ENCODE measurements at places on chromosomes 12 and 14.
A peak's percentile ranks its signal among the peaks of the same experiment; 100 is the strongest.

- DNase-seq: peak; percentile 24
These were observed 86.5 kb upstream of the CEP83 start for GRCh38 chr12:94545935-94546771.

GRCh38 chr14:102774391-102775153 lies 2.7 kb upstream of the TRAF3 start:
- DNase-seq: peak; percentile 71

- DNase-seq: peak; percentile 35
These were observed 34.9 kb upstream of the CERS5 start for GRCh38 chr12:50201987-50202521.

DNA sequence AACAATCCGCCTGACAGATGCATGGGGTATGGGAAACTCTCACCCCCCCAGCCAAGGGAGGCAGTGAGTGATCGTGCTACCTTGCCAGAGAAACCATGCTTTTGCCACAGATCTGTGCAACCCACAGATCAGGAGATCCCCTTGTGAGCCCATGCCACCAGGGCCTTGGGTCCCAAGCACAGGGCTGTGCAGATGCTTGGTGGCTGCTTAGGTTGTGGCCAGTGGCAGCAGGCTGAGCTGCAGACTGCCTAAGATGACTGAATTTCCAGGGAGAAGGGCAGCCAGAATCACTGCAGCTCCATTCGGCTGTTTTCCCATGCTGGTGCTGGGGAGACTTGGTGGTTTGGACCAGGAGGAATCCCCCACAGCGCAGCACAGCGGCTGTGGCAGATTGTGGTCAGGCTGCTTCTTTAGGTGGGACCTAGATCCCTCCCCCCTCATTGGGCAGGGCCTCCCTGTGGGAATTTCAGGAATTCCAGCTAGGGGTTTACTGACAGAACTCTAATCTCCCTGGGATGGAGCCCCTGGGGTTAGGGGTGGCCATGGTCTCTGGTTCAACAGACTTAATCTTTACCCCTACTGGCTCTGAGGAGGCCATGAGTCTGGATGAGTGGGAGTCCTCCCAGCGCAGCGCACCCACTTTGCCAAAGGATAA lies 264.6 kb upstream of the DAAM1 start:
- DNase-seq: no peak

GRCh38 chr14:86761611-86762010 lies 1231.4 kb downstream of the GALC start:
- DNase-seq: no peak

DNA sequence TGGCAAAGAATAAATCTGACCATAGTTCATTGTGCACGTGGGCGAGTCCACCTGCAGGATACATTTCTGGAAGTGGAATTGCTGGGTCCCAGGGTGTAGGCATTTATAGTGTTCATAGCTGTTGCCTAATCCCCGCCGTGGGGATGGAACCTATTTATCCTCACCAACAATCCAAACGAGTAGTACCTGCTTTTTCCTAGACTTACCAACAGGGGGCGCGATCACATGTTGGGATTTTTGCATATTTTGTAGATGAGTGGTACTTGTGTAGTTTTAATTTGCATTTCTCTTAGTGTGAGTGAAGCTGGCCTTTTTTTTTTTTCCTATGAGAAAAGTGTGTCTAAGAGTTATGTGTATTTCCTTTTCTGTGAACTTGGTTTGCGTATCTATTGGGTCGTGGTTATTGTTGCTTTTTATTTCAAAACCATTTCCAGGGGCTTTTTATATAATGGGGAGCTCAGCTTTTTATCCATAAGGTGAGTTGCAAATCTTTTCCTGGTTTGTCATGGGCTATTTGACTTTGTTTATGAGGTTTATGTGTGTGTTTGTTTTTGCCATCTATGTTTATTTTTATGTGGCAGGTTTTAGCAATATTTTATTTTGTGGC lies 67.2 kb downstream of the CCDC92 start:
- DNase-seq: peak; percentile 42

DNA sequence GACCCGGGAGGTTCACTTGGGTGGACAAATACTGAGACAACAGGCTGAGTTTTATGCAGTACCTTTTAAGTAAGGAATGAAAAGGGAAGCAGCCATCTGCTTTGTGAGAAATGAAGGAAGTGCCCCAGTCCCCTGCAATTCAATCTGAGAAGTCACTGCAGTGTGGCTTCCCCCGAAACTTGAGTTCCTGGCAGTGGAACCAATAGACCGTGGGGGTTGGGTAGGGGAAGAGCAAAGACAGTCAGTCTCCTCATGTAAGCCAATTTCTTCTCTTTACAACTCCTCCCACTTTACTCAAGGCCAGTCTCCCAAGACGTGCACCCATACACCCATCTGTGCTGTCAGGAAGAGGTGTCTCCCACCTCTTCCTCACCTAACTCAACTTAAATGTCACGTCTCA lies 206.5 kb downstream of the BCAT1 start:
- no peak for DNase-seq

DNA sequence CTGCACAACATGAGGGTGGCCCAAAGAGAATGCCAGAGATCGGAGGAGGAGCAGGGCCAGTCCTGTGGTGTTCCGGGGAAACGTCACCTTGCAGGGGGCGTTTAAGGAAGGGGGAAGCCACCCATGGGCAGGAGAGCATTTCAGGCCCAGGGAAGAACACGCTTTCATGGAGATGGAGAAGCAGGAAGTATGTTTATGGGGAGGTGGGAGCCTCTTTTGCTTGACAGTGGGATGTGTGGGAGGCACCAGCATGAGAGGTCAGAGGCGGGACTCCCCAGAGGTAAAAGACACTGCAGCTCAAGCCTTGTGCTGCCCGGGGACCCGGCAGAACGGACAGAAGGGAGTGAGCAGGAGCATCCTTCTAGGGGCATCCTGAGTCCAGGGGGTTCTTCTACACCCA lies 1.3 kb upstream of the LRTM2 start:
- no peak for DNase-seq
